ENCODE measurements at places on chromosomes 2 and 18. TPM values are rescaled to one million over a fixed set of nuclear protein-coding genes. Genes with fewer than 3 reads are reported as not detected.

GRCh38 chr2:55355451-55355850 is 64.2 kb downstream of the CCDC88A start:
- no peak for DNase-seq
- H3K27me3 ChIP-seq, result no peaks in the 10 kb centered on the region
- H3K4me1 ChIP-seq, result no peaks in the 10 kb centered on the region
- no peaks in the 10 kb centered on the region for H3K36me3 ChIP-seq
- H3K4me3 ChIP-seq, result no peak overlapping the region

- no peaks in the 10 kb centered on the region for H3K27me3 ChIP-seq
- DNase-seq, result no peak
- H3K36me3 ChIP-seq, result no peaks in the 10 kb centered on the region
- H3K4me3 ChIP-seq, result no peak overlapping the region
These were observed 26.8 kb upstream of the BIN1 start for GRCh38 chr2:127133793-127134192.

GRCh38 chr2:10891848-10892247 is 19.9 kb upstream of the KCNF1 start:
- H3K4me1 ChIP-seq, result no peaks in the 10 kb centered on the region
- H3K27ac ChIP-seq, result no peak overlapping the region
- no peak overlapping the region for H3K4me3 ChIP-seq
- H3K36me3 ChIP-seq, result no peaks in the 10 kb centered on the region
- DNase-seq, result no peak

GRCh38 chr2:54062401-54062800 is 53.0 kb upstream of the ACYP2 start:
- H3K36me3 ChIP-seq, result peaks cover 9% of the 10 kb centered on the region
- H3K4me3 ChIP-seq, result no peak overlapping the region
- DNase-seq, result no peak
- no peaks in the 10 kb centered on the region for H3K27me3 ChIP-seq
- no peak overlapping the region for H3K27ac ChIP-seq

DNA sequence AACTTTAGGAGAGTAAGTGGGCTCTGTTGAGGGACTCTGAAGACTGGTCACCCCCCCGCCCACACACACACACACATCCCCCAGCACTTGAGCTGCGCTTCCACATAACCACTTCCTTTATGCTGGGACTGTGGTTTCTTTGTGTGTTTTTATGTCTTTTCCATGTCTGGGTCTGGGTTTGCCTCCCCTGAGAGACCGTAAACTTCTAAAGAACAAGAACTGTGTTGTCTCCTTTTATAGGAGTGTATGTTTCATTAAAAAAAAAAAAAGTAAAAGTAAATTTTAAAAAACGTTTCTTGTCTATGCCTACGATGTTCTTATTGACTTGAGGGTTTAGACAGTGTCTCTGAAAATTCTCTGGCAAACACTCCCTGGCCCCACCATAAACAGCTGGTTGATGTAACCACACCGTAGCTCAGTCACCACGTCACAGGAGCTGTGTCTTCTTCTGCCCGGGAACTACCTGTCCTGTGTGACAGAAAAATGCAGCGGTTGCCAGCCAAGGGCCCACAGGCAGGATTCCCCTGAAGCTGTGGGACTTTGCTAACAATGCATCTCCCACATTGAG is 68.0 kb downstream of the KLHL29 start:
- DNase-seq, result peak; percentile 19
- H3K4me3 ChIP-seq, result peak overlapping the region; percentile 73
- peaks cover 13% of the 10 kb centered on the region for H3K27me3 ChIP-seq
- peaks cover 40% of the 10 kb centered on the region for H3K4me1 ChIP-seq
- H3K36me3 ChIP-seq, result no peaks in the 10 kb centered on the region

- H3K27ac ChIP-seq, result no peak overlapping the region
- H3K27me3 ChIP-seq, result no peaks in the 10 kb centered on the region
- H3K36me3 ChIP-seq, result no peaks in the 10 kb centered on the region
- no peak for DNase-seq
These were observed 677.0 kb downstream of the NYAP2 start for GRCh38 chr2:226076529-226076928.

The RAX gene
- not detected for total RNA-seq

The PSMA8 gene
- total RNA-seq, result 0.81 TPM

The NEU4 gene
- 1.4 TPM for total RNA-seq
